ENCODE measurements at places on chromosomes 7 and 10.

DNA sequence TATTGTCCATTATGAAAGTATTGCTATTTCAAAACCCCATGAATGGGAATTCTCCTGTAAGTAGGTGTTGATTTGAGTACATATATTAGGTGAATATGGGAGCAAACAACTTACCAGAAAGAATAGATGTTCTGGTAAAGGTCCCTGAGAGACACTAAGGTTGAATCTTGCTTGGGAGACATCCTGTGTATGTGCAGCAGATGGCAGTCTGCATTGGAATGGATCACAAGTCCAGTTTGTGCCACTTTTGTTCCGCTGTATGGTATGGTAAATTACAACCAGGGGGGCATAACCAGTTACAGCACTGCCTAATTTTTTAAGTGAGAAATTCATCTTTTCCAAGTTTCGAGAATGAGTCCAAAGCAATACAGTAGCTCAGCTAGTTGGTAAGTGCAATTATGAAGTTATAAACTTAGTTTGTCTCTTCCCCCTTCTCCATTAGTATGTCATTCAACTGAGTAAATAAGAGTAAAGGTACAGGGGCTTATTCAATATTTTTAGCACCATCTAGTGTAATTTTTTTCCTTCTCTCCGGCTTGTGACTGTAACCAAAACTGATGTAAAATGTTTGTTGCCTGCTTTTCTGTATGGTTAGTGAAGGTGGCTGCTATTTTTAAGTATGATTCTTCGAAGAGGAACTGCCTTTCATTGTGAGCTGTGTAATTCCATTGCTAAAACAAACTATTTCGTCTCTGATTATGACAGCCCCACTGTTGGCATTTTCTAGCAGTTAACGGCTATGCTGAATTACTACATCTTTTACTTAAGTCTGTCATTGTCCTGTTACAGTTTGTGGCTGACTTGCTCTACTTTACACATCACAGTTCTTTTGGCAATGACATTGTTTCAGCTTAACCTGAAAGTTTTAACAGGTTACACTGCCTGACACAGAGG, 2.8 kb downstream of the MCU start:
- H3K36me3 ChIP-seq, result no peaks in the 10 kb centered on the region
- H3K27me3 ChIP-seq, result no peaks in the 10 kb centered on the region
- no peak overlapping the region for H3K27ac ChIP-seq
- peak; percentile 19 for DNase-seq
- H3K4me3 ChIP-seq, result no peak overlapping the region
- H3K4me1 ChIP-seq, result peaks cover 6% of the 10 kb centered on the region

DNA sequence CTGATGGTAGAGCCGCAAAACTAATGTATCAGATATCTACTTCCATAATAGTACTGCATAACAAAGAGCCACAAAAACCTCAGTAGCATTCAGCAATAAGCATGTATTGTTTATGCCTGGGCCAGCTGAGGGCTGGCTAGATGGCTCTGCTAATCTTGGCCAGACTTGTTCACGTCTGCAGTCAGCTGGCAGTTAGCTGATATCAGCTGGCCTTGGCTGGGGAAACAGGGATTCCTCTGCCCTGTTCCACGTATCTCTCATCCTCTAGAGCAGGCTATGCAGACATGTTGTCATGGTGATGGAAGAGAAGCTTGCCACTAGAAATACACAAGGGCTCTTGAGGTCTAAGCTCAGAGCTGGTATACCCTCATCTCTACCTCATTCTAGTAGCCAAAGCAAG, 62.9 kb downstream of the GRM8 start:
- no peak for DNase-seq
- no peaks in the 10 kb centered on the region for H3K36me3 ChIP-seq
- H3K27ac ChIP-seq, result no peak overlapping the region

- no peak for DNase-seq
- H3K27ac ChIP-seq, result no peak overlapping the region
Observed at GRCh38 chr10:60367024-60367423, 22.7 kb downstream of the ANK3 start.

GRCh38 chr7:47313564-47313963, 268.3 kb downstream of the TNS3 start:
- DNase-seq, result no peak
- no peaks in the 10 kb centered on the region for H3K36me3 ChIP-seq
- no peaks in the 10 kb centered on the region for H3K4me1 ChIP-seq
